ENCODE measurements at places on chromosomes 16 and 17. TPM values are rescaled to one million over a fixed set of nuclear protein-coding genes. Genes with fewer than 3 reads are reported as not detected.

Gene TP53TG3
- total RNA-seq, result not detected

Gene SLC52A1
- total RNA-seq, result under 0.01 TPM

Gene OMG
- total RNA-seq, result 6.0 TPM

Gene CDT1
- total RNA-seq, result 8.5 TPM

Gene CCL5
- 1.8 TPM for total RNA-seq
